GF-D8 (cell line): ENCODE measurements at places on chromosomes 12 and 14.

DNA sequence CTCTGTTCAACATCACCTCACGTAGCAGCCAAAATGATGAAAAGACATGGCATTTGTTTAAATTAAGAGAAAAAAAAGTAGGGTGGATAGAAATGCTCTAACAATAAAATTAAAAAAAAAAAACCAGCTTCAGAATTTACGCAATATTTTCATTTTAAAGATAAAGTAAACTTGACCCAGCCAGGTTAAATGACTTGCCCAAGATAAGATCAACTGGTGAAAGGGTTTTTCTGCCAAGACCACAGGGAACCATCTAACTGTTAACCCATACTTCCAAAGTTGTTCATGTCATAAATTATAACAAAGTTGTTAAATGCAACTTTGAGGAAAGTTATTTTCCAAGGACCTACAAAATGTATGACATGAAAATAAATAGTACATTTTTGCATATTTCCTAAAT, 129.6 kb upstream of the SOX5 start:
- no peak for DNase-seq

DNA sequence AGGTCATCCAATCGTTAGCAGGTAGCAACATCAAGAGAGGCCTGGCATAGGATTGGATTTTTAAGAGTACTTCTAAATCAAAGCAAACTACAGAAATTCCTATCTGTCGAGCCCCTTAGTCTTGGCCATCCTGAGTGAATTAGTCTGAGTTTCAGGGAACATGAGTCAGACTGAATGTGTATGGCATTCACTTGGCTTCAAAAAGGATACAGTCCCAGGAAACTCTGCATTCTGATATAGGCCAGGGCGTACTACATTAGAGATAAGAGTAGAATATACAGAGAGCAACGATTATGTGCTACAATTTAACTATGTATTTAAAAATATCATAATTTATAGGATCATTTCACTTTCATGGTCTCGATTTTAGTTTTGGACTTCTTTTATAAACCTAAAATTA, 242.2 kb downstream of the SOX5 start:
- DNase-seq = no peak

DNA sequence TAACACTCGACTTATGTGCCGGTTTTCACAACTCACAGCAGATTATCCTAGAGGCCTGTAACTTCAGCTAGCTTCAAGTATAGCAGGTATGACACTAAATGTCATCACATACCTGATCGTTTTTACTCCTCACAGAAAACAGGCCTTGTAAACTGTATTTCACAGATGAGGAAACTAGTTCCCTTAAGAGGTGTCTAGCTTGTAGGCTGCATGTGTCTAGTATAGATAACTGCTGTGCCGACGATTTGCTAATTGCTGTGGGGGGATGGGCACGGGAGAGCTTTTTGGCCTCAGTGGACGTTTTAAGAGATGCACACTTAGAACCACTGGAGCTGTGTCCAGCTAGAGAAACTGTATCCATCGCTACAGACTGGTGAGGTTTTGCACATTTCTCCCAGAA, 78.8 kb downstream of the PAPOLA start:
- DNase-seq = no peak

DNA sequence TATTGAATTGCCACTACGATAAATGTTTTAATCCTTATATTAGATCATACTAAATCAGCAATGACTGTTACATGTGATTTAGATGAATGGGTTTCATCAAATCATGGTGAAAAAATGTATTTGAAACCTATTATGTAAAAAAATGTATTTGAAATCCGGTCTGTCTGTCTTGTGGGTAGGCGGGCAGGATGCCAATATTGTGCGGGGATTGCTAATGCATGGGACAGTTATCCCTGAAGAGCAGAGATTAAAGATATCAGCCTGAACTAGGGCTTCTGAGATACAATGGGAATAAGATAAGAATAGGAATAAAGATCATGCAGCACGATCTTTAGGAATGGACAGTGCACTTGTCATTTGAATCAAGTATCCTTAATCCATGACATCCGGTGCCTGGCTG, 134.0 kb downstream of the PRKCH start:
- DNase-seq = no peak

DNA sequence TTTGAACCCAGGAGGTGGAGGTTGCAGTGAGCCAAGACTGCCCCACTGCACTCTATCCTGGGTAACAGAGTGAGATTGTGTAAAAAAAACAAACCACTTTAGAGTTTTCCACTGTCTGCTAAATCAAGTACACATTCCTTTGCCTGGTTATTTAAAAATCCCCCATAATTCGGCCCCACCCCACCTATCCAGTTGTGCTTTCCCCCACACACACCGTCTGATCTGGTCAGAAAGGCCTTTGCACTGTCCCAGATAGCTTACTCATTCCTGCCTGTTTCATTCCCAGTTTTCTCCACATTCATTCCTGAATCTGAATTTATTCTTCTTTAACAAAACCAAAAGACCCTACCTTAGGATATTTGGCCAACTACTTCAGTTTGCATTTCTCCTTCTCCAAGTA, 29.5 kb downstream of the NINJ2 start:
- DNase-seq = no peak

DNA sequence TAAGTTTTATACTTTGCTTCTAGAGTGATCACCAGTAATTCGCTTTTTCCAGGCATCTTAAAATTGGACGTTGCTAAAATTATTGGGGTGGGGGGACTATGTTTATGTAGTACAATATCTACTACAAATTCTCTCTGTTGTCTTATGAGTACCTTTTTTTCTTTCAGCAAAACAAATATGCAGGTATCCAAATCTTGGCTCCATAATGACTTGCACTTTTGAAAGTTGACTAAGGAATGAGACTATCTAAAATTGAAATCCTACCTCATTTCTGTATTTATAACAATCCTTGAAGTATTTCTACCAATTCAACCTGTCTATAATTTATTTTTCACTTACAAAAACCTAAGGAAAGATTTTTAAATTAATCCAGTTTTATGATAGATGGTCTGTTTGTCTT, 2.4 kb downstream of the DYNC1H1 start:
- no peak for DNase-seq

DNA sequence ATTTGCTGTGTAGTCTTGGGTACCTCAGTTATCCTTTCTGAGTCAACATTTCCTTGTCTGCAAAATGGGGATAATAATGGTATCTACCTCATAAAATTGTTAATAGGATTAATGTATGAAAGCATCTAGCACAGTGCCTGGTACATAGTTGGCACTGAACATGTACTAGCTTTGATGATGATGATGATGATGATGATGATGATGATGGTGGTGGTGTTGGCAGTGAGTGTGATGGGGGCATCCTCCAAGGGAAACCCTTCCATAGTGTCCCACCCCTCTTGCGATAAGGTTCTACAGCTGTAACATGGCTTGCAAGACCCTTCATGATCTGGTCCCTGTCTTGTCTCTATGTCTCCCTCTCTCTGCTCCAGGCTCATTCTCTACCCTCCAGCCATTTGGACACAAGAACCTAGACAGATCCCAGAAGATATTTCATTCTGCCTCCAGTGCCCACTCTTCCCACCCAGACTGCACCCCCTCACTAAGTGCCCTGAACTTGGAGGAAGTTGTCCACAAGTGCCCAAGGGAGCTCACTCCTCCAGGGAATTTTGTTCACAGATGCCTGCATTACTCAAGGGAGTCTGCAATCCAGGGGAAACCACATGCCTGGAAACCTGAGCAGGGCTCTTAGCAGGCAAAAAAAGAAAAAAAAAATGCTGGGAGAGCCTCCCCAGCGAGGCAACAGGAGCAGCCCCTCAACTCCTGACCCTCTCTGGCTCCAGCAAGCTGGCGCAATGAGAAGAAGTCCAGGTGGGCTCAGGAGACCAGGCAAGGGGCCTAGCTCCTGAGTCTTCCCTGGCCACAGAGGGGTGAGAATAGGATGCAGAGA, 10.1 kb upstream of the BDKRB1 start:
- no peak for DNase-seq

GRCh38 chr14:24310646-24311604, at the start of gene LTB4R:
LTB4R (plus strand) TSS chr14:24311502; CDS start chr14:24315652, 4,150 bp downstream.
- peak; percentile 58 for DNase-seq

DNA sequence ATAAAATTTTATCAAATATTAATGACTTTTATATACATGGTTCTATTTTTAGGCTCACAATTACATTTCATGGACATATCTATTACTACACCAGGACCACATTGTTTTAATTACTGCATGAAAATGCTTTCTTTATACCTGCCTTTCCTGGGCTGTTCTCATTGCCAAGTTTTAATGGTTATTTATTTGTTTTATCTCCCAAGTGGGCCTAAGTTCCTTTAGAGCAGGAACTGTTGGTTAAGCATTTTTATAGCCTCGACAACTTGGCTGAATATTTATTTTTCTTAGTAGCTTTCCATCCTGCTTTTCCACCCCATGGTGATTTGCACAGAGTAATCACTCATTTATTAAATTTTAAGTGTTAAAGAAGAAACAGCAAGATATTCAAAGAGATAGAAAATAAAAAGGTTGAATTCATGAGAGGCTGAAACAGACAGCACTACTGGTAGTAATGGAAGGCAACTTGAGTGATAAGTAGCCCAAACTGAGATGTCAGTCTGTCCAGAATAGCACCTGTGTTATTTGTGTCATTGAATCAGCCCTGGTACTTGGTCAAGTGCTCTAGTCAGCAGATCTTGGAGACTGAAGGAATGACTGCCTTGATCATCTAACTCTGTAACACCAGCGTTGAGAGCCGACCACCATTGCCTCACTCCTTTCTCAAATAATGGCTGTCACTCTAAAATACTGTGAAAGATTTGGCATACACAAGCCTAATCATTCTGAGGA, 119.1 kb upstream of the EGLN3 start:
- DNase-seq = no peak

DNA sequence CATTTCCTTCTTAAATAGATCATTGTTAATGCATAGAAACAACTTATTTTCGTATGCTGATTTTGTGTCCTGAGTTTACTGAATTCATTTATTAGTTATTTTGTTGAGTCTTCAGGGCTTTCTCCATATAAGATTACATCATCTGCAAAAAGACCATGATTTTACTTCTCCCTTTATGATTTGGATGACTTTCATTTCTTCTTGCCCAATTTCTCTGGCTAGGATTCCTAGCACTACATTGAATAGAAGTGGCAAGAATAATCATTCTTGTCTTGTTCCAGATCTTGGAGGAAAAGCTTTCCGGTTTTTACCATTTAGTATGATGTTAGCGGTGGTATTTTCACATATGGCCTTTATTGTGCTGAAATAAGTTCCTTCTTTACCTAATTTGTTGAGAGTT, 303.0 kb upstream of the RTL1 start:
- no peak for DNase-seq

DNA sequence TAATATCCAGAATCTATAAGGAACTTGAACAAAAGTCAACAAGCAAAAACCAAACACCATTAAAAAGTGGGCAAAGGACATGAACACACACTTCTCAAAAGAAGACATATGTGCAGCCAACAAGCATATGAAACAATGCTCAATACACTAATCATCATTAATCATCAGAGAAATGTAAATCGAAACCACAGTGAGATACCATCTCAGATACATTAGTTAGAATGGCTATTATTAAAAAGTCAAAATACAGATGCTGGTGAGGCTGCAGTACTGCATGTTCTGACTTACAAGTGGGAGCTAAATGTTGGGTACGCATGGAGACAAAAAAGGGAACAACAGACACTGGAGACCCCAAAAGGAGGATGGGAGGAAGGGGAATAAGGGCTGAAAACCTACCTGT, 67.1 kb downstream of the BLTP3B start:
- no peak for DNase-seq

DNA sequence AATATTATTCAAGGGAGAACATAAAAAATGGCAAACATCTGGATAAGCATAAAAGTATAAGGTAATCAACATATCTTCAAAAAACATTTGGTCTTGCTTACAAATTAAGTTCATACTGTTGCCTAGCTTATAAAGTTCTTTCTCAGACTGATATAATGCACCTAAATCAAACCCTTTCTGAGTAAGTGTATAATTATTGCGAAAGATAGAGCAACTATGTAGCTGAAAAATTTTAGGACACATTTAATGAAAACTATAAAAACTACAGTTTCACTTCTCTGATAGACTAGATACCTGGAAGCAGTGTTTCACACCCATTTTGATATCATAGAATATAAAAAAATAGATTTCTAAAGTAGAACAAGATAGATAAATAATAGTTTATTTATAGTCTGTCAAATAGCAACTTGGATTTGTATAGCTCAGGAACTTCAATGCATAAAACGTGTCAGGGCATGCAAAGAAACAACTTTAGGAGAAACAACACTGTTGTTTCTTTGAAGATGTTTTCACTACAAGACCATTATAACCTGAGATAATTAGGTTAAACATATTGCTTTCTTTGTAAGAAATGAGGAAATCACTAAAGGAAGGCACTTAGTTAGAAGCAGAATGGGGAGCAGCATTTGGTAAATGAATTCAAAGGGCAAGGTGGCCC, 7.6 kb downstream of the CLECL1 start:
- no peak for DNase-seq

DNA sequence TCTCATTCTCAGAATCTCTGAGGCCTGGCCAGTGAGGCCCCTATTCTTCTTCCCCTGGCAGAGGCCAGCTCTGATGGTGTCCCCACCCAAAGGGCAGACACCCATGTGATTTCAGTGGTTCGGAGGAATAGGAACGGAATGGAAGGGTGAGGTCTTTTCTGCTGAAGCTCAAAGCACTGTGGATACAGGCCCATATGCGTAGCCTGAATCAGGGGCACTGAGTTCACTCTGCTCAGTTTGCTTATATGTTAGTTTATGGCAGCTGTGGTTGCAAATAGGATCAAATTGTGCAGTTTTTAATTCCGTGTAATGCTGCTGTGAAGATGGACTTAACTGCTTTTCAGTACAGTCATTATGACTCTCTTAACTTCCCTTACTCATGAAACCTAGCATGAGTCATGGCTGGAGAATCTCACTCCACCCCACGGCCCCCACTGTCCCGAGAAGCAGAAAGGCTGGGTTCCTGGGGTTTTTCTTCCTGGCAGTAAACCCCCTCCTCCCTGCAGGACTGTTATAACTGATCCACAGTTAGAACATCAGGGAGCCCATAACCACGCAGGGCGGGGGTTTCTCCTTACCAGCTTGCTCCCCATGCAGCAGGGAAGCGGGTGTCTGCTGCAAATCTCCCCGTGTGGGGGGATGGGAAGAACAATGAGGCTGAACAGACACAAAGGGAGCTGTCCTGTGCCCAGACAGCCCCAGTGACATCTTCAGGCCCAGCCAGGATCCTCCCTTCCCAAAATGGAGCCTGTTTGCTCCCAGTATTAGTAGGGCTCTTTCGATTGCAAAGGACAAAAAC, 122.7 kb downstream of the SLC38A6 start:
- no peak for DNase-seq

GRCh38 chr12:70771581-70771980, 134.4 kb upstream of the PTPRB start:
- DNase-seq = no peak

- no peak for DNase-seq
These were observed at the start of gene UNC79 for GRCh38 chr14:93430315-93431035. UNC79 (plus strand) TSS chr14:93430939; CDS start chr14:93431030, 91 bp downstream.
